ENCODE measurements at places on chromosomes 1 and 21.

DNA sequence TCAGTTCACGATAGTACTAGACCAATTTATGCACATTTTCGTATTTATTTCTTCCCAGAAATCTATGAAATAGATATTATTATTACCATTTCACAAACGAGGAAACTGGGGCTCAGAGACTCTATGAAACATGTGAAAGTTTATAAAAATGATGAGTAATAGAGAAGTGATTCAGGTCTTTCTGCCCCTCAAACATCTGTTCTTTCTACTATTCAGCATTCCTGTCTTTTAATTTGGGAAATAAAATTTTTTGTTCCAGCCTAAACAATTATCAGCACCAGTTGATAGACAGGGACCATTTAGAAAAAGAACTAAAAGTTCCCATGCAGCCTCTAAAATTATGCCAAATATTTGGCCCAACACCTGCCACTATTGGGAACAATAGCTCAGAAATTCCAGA is 585.1 kb downstream of the PTPRC start:
- DNase-seq: no peak

DNA sequence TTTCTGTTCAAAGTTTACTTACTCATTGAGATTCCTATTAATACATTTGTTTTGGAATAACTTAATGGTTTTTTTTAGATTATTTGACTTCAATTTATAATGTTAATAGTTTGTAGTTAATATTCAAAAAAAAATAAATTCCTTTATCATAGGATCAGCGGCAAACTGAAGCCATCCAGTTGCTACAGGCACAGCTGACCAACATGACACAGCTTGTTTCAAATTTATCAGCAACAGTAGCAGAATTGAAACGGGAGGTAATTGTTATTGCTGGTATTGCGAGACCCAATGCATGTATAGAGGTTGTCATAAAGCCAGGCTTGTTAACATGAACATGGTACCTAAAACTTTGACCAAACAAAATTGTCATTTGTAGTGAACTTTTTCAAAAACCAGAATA is 59.0 kb upstream of the FASLG start:
- DNase-seq: no peak

- DNase-seq: no peak
These were observed 85.8 kb downstream of the NIBAN1 start for GRCh38 chr1:184888505-184888904.

GRCh38 chr1:67680486-67680885 is 4.5 kb upstream of the GADD45A start:
- no peak for DNase-seq

- no peak for DNase-seq
These were observed 121.7 kb downstream of the TNFSF18 start for GRCh38 chr1:172929006-172929405.

DNA sequence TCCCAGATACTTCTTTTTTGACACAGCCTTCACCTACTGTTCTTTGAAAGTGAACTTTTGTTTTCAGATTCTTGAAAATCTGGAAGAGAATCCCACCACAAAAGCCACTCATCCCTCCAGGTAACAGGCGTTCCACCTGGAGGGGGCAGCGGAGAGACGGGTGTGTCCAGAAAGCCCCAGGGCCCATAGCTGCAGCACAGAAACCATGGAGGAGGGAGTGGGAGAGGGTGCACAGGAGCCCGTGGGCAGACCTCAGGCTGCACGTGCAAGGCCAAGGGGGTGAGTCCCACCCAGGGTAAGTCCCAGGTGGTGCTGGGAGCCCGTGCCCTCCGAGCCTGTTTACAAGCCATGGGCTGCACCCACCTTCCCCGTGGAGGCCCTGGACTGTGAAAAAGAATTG is 86.5 kb downstream of the PSMG1 start:
- no peak for DNase-seq

- DNase-seq: no peak
These were observed 36.4 kb downstream of the PALMD start for GRCh38 chr1:99682291-99682751.

DNA sequence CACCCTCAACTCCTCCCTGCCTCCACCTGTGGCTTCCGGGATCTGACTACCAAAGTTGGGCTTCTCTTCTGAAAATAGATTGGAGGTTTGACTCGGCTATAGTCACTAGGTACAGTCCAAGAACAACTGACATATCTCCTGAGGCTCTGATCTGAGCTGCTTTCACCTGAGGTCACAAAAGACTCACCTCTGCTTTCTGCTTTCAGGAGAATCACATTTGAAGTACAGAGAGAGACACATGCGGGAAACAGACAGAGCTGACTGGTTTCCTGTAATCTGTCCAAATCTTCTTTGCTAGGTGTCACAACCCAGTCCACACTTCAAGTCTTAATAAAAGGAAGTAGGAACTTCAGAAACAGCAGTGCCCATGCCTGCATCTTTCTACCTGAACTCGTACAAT is 245.4 kb upstream of the CHRM3 start:
- DNase-seq: no peak

DNA sequence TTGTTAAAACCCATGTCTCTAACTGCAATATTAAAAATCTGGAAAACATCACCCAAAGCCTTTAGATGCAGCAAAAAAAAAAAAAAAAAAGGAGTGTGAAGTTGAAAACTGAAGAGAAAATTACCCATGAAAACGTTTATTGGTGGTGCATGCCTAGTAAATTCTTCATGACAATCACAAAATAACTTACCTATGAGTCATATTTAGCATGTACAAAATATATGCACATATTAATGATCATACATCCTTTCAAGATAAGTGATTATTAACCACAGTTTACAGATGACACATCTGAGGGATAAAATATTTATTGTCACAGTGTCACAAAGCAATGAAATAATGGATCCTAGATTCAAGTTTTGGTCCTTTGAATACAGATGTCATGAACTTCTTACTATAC is 505.2 kb upstream of the NR5A2 start:
- no peak for DNase-seq

DNA sequence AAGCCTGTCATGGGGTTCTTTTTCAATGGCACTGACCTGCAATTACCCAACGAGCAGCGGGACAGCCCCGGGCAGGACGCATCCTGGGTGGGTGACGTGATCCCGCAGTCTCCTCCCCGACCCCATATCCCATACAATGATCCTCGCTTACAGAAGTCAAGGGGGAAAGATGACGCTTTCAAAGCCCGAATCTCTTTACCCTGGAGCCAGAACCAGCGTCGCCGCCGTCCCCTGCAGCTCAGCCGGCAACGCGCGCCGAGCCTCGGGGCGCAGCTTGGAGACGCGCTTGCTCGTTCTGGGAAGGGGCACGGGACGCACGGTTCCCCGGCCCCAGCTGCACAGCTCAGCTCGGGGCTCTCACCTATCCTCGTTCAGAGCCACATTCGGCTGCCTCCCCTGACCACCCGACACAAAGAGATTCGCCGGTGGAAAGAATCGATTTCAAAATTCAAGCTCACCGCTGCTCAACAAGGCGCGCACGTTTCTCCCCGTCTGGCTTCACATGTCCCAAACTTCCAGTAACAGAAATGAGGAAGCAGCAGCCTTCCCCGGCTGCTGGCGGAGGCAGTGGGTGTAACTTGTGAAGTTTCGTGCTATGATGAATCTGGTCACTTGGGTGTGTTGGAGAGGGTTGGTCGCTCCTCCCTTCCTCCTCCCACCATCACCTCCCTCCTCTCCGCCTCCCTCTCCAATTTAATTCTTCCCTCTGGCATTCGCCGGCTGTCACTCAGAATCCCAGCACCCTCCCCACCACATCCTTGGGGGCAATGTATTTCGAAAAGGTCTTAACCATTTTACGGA is at the start of gene TIAM1:
Gene TIAM1, minus strand, starts transcription at position 582 of the 801 bp plus-strand sequence. CDS start 77,289 bp downstream, outside the sequence.
- DNase-seq: no peak

GRCh38 chr1:11952455-11953109 is 18.1 kb downstream of the PLOD1 start:
- no peak for DNase-seq

GRCh38 chr1:75273110-75273509 is 138.9 kb downstream of the LHX8 start:
- no peak for DNase-seq

GRCh38 chr1:38611664-38612211 is 247.8 kb downstream of the RRAGC start:
- DNase-seq: no peak

DNA sequence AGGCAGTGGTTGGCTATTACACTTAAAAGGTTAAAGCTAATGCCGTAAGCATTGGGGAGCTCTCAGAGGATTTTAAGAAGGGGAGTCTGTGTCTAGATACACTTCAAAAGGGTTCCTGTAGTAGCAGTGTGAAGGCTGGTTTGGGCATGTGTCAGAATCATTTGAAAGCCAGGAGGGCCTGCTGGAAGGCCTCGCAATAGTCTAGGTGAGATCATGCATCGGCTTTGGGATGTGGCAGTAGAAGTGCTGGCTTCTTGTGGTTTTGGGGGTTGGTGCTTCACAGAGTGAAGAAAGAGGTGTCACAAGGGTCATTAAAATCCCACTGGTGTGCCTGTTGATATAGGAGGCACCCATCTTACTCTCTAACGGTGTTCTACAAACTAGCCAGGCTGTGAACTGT is 85.7 kb downstream of the ST6GALNAC3 start:
- DNase-seq: no peak

GRCh38 chr1:149997585-149998262 is 12.8 kb downstream of the OTUD7B start:
- peak; percentile 74 for DNase-seq

DNA sequence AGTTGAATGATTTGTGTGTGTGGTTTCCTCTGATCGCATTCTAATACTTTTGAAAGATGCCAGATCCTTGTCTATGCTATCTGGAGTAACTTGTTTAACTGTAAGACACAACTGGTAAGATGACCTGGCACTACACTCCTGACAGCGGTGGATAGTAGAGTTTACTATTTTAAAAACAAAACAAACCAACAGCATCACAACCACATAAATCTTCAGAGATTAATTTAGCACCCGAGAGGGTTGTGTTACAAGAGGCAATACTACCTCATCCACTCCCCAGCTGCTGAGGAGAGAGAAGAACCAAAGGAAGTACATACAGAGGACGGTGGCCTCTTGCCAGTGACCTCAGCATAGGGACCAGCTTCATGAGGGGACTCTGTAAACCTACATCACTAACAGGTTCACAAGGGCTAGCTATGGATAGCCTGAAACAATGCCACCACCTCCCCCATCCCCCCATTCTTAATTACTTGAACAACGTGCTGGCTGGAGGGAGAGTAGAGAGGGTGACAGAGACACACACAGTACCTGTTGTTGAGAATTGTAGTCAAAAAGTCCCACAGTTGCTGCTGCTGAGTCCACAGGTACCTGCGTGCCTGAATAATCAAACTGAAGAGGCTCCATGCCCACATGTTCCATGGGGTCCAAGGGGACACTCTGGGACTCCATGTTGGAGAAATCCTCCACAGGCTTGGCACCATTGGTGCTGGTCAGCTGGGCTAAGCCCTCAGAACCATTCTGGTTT is 73.5 kb downstream of the PUM1 start:
- no peak for DNase-seq
